ENCODE measurements at places on chromosomes 1 and 21.

GRCh38 chr1:48701445-48701844, 75.2 kb downstream of the BEND5 start:
- DNase-seq: no peak

GRCh38 chr1:171446386-171446785, 38.9 kb upstream of the PRRC2C start:
- DNase-seq: no peak

DNA sequence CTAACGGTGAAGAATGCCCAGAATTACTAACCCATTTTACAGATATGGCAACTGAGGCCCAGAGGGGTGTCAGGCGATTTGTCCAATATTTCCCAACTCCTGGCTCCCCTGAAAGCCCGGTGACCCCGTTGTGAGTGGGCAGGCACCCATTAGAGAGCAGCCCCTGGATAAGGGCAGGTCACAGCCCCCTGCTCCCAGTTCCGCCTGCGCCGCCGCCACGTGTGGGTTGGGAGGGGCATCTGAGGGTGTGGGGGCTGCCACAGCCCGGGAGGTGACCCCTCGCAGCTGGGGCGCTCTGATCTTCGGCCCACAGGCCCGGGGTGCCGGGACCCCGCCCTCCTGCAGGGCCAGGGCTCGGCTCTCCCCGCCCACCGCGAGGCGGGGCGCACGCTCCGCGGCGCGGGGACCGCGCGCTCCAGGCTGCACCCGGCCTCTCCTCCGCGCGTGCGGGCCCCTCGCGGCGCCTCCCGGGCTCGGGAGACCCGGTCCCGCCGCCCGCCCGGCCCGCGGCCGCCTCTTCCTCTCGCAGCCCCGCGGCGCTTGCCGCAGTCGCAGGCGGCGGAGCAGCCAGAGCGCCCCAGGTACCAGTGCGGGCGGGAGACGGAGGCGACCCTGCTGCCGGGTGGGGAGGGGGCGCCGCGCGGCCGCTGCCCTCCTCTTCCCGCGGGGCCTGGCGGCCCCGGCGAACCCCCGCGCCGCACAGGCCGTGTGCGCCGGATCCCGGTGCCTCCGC, at the start of gene HTR6:
Gene HTR6, plus strand, starts transcription at position 423 of the 733 bp plus-strand sequence. CDS start 879 bp downstream, outside the sequence.
- no peak for DNase-seq

DNA sequence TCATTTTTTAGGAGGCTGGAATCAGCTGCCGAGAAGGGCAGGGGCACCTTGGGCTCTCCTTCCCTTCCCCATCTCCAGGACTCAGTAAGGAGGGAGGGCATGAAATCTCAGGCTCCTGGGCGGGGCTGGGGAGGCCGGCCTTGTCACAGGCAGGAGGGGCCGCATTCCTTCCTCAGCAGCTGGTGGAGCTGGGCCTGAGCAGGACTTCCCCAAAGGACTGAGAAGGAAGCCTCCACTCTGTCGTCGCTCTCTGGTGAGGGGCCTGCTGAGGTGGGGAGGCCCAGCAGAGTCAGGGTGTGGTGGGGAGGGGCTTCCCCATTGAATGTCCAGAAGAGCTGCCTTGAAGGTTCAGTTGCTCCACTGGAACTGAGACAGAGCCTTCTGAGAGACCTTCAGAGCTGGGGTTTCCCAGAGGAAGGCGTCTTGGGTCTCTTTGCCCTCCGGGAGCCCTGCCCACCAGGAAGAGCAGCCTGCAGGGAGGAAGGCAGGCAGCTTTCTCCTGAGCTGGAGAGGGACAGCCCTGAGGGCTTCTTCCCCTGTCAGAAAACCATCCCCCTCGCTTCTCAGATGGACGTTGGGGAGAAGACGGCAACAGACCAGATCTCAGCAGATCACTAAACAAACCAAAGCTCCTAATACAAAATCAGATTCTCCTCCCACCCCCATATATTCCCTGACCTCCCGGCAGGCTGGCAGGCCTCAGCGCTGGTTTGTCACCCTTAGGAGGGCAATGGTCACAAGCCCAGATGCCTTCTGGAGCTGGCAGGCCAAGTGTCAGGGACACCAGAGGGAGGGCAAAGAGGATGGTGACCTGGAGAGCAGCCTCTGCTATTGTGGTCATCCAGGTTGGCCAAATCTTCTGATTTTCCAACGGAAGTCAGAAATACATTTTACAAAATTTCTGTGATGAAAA, 10.7 kb downstream of the KCNA10 start:
- DNase-seq: no peak

GRCh38 chr1:228490120-228491078, 3.2 kb downstream of the RNF187 start:
- no peak for DNase-seq

GRCh38 chr1:201022820-201023516, 546 bp downstream of the KIF21B start:
- DNase-seq: peak; percentile 42

DNA sequence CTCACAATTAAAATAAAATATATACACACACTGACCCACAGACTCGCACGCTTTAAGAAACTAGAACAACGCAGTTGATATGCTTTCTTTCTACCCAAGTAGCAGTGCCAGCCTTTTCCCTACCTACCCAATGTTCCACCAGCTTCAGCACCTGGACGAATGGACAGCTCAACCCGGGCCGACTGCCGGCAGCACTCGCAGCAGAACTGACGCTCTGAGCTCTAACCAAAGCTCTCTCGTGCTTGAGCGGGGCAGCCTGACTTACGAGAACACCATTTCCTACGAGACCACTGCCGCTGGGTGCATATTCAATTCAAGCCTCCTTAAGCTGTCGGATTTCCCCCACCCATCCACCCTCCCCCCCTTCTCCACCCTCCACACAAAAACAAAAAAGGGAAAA, 127.4 kb upstream of the DPYD start:
- peak; percentile 64 for DNase-seq

Measured in CD4-positive, alpha-beta T cell treated with Interleukin-15 for 4 hours (primary cell).